ENCODE measurements at places on chromosomes 13 and 19.

GRCh38 chr19:19652482-19653295 lies 9.2 kb upstream of the GMIP start:
- DNase-seq: no peak

DNA sequence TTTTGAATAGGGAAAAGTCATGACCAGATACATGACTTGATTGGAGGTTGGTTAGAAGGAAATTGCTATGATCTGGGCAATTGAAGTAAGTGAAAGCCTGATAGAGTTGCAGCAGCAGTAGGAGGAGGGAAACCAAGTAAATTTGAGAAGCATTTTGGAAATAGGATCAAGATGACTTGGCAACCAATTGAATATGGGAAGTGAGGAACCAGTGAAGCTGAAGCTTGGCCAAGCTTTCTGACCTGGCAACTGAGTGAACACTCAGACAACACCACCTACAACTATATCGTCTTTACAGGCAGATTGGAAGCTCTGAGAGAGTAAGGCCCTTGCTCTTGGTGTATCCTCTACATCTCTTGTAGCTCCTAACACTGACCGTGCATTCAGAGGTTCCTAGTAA lies 16.2 kb upstream of the KATNAL1 start:
- DNase-seq: no peak

DNA sequence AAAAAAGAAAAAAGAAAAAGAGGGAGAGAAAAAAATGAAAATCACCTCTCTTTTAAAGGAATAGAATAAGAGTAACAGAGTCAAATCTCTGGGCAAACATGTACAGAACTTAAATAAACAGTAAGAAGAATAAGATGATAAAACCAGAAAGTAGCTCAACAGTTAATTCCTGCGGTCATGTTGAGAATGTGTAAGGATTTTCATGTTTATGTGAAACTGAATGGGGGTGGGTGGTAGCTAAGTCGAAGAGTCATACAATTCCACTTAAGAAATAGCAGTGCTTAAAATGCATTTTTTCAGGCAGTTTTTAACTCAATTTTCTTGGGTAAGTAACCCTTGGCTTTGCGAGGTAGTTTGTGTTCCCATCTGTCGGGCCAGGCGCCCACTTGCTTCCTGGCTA lies 60.9 kb downstream of the PEX11G start:
- no peak for DNase-seq

DNA sequence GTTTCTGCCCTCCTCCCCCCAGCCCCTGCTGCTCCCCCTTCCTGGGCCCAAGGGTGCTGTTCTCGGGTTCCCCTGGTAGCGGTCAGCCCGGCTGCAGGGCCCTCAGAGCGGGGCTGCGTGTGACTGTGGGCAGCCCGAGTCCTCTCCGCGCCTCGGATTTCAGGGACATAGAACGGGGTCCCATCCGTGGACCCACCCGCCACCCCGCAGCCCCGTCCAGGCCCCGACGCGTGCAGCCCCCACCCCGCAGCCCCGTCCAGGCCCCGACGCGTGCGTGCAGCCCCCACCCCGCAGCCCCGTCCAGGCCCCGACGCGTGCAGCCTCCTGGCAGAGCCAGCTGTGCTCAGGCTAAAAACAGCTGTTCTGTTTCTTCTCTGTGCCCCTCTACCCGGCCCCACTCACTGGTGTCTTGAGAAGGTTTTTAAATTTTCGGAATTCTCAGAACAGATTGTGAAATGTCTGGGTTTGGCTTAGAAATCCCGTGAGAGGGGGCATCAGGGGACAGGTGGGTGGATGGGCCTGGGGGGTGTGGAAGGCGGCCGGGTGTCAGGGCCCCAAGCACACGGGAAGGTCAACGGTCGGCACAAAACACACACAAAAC lies 5.5 kb upstream of the PRTN3 start:
- no peak for DNase-seq

- DNase-seq: no peak
These were observed 35.2 kb upstream of the MIR17HG start for GRCh38 chr13:91312324-91312723.

- no peak for DNase-seq
These were observed 187.2 kb downstream of the EFNB2 start for GRCh38 chr13:106348075-106348840.

- DNase-seq: no peak
These were observed 12.3 kb upstream of the TEKTIP1 start for GRCh38 chr19:3526507-3527237.

DNA sequence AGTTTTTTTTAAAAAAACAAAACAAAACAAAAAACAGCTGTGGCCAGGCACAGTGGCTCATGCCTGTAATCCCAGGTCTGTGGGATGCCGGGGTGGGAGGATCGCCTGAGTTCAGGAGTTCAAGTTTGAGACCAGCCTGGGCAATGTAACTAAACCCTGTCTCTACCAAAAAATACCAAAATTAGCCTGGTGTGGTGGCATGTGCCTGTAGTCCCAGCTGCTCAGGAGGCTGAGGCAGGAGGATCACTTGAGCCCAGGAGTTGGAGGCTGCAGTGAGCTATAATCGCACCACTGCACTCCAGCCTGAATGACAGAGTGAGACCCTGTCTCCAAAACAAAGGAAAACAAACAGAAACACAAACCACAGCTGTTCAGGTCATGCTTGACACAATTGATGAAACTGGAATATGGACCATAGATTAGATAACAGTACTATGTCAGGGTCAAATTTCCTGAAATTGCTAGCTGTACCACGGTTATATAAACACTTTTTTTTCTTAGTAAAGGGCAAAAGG lies 6.9 kb upstream of the ANGPTL4 start:
- no peak for DNase-seq

DNA sequence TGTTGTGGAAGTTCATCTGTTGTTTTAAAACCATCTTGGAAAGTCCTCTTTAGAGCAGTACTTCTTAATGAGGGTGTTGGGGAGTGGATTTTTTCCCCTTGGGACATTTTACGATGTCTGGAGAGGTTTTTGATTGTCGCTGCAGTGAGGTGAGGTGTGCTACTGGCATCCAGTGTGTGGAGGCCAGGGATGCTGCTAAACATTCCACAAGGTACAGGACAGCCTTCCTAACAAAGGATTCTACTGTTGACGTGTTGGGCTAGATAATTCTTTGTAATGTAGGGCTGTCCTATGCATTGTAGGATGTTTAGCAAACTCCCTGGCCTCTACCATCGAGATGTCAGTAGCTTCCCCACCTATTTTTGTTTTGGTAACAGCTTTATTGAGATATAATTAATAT lies 33.3 kb downstream of the NAA16 start:
- DNase-seq: no peak

- DNase-seq: no peak
These were observed 8.0 kb upstream of the SPATA13 start for GRCh38 chr13:24152292-24153214.

DNA sequence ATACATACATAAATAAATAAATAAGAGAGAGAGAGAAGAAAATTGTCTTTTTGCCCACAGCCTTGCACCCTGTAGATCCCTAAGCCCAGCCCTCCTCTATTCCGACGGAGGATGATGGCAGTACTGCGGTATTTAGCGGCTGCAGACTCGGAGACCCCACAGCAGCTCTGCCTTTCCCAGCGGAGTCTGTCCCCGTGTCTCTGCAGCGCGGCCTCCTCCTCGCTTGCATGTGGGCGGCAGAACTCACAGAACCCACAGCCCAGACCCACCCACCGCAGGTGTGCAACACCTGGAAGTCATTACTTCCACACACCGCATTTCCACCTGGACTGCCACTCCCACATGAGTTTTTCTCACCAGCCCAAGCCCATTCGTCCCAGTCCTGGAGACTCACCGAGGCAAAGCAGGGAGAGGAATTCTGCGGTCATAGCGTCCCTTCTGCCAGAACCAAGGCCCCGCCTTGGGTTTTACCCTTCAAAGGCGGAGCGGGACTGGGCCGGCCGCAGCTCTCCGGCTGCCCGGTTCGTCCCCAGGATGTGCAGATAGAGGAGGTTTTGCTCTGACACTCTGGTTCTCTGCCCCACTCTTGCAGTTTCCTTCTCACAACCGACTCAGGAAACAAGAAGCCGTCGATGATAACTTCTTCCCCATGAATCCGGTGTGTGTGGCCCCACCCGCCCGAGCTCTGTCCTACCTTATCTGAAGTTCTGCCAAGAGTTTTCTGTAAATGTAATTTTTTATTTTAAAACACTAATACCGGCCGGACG lies at the start of gene VSTM1:
TSS of gene VSTM1 (minus strand) at position 548 of the 767 bp plus-strand sequence. CDS start at position 428, 120 bp downstream.
- DNase-seq: no peak

- no peak for DNase-seq
These were observed 17.7 kb upstream of the KLF12 start for GRCh38 chr13:74151859-74152258.

- no peak for DNase-seq
These were observed 5.3 kb upstream of the KPTN start for GRCh38 chr19:47489072-47489914.

DNA sequence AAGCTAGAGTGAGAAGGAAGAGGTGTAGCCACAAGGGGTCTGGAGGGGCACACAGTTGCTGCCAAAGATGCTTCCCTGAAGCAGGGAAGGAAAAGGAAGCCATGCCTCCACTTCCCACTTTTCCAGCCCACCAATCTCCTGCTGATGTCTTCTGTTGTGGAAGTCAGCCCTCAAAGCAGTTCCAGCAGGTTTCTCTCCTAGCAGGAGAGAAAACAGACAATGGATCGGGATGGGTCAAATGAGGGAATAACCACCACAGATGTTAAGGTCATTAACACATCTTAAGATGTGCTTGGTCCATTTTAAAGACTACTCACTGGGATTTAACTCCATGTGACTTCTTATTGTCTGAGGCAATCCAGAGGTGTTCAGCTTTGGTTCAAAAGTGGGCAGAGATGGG lies 284.1 kb upstream of the SOX21 start:
- DNase-seq: no peak

- peak; percentile 81 for DNase-seq
These were observed at the start of gene LPAR2 for GRCh38 chr19:19627621-19628500. Gene LPAR2, minus strand, starts transcription at chr19:19628220. Its CDS starts 945 bp downstream, at chr19:19627275.

- no peak for DNase-seq
These were observed 29.9 kb downstream of the KCTD15 start for GRCh38 chr19:33826521-33826920.

- no peak for DNase-seq
These were observed 28.5 kb downstream of the DCLK1 start for GRCh38 chr13:36102721-36103120.

- DNase-seq: no peak
These were observed 3.9 kb downstream of the ZNF266 start for GRCh38 chr19:9431475-9431874.

GRCh38 chr19:46031781-46032596 lies 8.8 kb downstream of the IGFL4 start:
- no peak for DNase-seq

GRCh38 chr19:56253737-56254136 lies 18.8 kb upstream of the EDDM13 start:
- DNase-seq: peak; percentile 33

- no peak for DNase-seq
These were observed 12.2 kb upstream of the TM9SF2 start for GRCh38 chr13:99489028-99489427.

DNA sequence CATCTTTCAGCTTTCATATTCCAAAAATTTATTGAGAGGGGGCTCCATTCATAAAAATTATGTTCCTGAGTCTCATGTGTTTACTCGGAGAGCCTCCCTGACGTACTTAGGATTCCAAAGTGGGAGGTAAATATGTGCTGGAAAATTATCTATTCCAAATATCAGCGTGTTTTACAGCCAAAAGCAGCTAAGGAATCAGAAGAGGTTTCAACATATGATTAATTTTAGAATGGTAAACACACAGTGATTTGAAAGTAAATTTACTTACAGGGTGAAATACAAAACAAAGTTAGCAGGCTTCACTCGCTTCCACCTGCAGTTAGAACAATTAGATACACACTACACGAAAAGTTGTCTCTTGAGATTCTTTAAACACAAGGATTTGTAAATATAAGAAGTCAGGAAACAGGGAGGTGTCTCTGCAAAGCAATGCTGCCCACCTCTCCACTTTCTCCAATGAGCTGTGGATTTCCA lies 313.8 kb upstream of the NBEA start:
- DNase-seq: no peak

DNA sequence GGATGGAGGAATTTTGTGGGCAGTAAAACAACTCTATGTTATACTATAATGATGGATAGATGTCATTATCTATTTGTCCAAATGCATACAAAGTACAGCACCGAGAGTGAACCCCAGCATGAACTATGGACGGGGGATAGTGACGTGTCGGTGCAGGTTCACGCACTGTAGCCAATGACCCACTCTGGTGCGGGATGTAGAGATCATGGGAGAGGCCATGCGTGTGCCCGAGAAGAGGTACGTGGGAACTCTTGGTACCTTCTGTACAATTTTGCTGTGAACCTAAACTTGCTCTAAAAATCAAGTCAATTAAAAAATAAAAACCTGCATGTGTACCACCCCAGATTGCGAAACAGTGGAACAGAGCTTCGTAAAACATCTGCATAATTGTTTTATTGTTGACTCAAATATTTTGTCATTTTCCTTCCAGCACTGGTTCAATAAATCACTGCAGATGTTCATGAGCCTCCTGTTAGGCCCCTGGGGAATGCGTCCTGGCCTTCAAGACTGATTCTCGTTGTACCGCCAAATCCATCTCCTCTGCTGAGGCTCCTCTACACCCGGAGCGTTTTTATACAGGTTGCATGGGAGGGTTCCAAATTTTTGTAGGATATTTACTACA lies 30.9 kb downstream of the COL4A1 start:
- DNase-seq: no peak

DNA sequence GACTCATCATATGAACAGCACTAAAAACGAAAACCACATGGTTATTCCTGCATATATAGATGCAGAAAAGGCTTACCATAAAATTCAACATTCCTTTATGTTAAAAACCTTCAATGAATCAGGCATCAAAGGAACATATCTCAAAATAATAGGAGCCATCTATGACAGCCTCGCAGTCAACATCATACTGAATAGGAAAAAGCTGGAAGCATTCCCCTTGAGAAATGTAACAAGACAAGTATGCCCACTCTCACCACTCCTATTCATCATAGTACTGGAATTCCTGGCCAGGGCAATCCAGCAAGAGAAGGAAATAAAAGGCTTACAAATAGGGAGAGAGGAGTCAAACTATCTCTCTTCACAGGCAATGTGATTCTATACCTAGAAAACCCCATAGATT lies 179.6 kb upstream of the HTR2A start:
- no peak for DNase-seq

- DNase-seq: no peak
These were observed 160.8 kb upstream of the SERP2 start for GRCh38 chr13:44212633-44213396.

- DNase-seq: no peak
These were observed 18.0 kb downstream of the SLC5A5 start for GRCh38 chr19:17889609-17890214.

DNA sequence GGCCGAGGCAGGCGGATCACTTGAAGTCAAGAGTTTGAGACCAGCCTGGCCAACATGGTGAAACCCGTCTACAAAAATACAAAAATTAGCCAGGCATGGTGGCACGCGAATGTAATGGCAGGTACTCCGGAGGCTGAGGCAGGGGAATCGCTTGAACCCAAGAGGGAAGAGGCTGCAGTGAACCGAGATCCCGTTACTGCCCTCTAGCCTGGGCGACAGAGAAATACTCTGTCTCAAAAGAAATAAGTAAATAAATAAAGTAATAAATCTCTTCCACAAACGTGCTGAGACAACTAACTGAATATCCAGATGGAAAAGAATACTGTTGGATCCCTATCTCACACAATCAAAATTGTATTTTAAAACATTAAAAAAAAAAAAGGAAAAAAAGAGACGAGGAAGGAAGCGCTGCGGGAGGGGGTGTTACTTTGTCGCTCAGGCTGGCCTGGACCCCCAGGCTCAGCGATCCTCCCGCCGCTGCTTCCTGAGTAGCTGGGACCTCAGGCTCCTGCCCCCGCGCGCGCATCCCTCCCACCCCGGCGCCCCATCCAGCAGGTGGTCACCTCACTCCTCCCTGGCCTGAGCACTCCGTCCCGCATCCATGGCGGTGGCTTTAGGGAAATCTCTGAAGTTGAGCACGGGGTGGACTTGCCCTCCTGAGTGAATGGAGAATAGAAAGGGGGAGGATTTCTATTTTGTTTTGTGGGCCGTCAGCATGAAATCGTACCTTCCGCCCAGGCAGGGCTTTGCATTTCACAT lies 628 bp upstream of the ZNF813 start:
- DNase-seq: no peak
